RKO (cell line): ENCODE measurements at places on chromosomes 13 and 19.

- peak; percentile 39 for DNase-seq
Measured at GRCh38 chr19:10238172-10238783, 7.1 kb upstream of the S1PR2 start.

DNA sequence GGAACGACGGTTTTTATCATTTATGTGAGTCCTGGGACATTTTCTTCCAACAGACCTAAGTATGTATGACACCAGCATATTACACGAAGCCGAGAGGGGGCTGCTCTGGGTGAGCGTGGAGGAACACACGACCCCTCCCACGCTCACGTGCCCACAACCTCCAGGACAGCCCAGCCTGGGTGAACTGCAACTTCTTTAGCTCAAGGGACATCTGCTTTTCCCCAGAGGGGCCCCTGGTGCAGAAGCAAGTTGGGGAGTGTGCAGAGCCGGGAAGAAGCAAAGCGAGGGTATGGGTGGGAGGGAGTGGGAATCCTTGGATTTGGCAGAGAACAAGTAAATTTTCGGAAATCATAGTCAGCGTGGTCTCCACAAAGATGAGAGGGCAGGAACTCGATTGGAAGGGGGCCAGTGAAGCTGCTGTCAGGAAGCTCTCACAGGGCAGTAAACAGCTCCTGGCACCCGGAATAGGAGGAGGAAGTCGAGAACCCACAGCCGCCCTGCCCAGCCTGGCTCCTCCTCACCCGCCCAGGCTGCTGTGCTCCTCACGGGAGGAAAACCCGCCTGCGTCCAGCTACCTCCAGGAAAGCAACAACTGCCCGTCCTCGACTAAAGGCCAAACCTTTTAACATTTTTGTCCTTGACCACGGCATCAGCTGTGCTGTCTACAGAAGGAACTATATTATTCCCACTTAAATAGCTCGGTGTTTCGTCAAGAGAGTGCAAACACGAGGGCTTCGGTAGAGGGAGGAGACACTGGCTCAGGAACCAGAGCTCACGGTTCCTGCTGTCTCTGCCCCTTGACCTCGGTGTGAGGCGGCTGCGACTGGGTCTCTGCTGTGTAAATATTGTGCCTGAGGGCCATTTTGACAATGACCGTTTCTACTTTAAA lies 17.2 kb upstream of the CFAP97D2 start:
- DNase-seq: no peak

GRCh38 chr13:85864963-85865530 lies 65.8 kb upstream of the SLITRK6 start:
- peak; percentile 49 for DNase-seq

DNA sequence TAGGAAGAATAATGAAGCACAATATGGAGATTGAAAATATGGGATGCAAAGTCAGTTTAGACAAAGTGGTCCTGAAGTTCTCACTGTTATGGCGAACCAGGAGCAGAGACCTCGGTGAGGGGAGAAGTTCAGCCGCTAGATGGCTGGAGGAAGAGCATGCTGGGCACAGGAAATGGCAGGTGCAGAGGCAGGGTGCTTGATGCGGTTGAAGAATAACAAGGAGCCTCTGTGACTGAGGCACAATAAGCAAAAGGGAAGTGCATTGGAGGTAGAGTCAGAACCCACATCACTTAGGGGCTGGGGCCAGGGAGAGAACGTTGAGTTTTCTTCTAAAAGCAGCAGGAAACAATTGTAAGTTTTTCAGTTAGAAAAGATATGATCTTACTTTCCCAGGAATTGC lies 1725.2 kb downstream of the EFNB2 start:
- DNase-seq: no peak

GRCh38 chr13:78598966-78599644 lies 4.2 kb downstream of the POU4F1 start:
- no peak for DNase-seq

- DNase-seq: no peak
Measured at GRCh38 chr13:88764103-88764502, 1092.9 kb downstream of the SLITRK5 start.

- peak; percentile 69 for DNase-seq
Measured at GRCh38 chr13:49690133-49690994, 922 bp downstream of the EBPL start.

DNA sequence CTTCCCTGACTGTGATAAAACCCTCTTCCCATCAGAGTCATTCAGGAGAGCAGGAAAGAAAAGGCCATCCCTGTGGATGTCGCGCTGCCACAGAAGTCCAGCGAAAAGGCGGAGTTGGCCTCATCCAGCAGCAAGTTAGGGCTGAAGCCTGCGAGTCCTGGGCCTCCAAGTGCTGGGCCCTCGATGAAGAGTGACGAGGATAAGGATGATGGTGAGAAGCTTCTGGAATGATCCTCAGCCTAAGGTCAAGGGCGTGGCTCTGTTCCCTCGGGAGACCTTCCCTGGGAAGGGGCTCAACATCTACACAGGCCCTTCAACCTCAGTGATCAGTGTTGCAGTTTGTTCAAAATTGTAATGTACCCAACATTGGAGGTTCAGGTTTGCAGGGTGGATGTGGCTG lies 22.3 kb downstream of the TEX29 start:
- DNase-seq: no peak

- DNase-seq: no peak
Measured at GRCh38 chr13:40060296-40061007, 405.0 kb downstream of the COG6 start.

DNA sequence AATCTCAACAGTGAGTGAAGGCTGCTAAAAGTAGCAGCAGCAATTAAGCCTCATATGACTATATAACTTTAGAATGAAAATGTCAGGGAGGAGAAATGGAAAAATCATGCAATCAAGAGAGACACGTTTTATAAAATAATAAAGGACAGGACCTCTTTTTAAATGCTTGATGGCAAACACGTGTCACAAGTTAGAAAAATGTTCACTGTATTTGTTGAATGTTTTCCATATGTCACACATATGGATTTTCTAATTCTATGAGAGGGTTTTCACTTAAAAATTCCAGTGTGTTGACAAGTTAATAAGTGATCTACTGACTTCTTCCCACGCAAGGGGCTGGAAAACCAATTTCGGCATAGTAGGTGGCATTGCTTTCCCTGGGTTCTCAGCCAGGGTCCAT lies 27.7 kb upstream of the KCTD12 start:
- no peak for DNase-seq

DNA sequence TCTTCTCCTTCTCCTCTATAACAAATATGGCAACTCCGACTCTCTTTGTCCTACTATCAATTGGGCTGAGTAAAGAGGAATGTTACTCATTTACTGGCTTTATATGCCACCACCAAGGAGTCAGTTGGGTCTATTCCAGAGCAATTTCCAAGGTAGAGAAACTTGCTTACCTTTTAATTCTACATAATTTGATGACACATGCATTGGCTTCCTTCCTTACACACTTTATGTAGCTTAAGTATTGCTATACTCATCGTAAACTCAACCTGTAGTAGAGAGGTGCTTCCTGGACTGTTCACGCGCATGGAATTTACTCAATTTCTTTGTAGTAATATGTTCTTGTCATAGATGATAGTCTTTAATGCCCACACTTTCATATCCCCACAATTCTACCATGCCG lies 160.7 kb downstream of the LMO7 start:
- no peak for DNase-seq

DNA sequence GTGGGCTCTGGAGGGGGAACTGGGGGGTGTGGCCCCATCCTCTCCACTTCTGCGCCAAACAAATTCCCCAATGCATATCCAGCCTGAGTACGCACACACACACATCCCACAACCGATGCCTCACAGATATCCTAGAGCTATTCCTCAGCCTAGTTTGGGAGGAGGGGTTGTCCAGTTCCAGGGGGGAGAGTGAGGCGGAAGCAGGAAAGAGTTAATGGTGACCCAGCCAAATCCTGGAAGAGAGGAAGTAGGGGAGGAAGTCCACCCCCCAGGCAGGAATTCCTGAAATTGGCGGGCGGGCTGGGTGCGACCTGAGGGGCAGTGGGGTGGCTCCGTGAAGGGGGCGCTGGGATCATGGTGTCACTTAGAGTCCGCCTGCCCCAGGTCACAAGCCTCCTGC lies 897 bp downstream of the GPR4 start:
- DNase-seq: no peak

DNA sequence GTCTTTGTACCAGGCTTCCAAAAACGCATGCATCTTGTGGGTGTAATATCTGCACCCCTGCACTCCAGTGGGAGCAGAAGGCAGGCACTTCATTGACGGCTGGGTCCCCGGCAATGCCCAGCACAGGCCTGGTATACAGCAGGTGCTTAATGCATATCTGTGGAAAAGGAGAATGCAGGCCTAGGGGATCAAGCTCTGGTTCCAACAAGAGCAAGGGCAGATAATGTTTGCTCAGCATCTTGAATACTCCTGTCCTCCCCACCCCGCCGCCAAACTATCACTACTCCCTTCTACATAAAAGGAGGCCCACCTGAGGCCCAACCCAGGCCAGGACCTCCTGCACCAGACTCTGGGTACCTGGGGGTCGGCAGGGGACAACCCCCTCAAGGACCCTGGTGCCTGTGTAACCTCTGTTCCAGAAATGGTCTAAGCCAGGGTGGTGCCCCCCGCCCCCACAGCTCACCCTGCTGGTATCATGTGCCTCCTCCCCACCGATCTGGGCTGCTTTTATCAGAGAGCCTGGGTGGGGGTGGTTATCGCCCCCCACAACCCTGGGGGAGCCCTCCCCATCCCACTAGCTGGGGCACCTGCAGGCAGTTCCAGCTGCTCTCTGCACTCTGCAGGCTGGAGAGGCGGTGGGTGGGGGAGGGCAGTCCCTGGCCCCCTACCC lies 4.8 kb downstream of the KLF16 start:
- no peak for DNase-seq
